ENCODE measurements at places on chromosomes 7 and 10.

GRCh38 chr10:123858077-123858681 lies 33.4 kb downstream of the CPXM2 start:
- peak; percentile 40 for DNase-seq

DNA sequence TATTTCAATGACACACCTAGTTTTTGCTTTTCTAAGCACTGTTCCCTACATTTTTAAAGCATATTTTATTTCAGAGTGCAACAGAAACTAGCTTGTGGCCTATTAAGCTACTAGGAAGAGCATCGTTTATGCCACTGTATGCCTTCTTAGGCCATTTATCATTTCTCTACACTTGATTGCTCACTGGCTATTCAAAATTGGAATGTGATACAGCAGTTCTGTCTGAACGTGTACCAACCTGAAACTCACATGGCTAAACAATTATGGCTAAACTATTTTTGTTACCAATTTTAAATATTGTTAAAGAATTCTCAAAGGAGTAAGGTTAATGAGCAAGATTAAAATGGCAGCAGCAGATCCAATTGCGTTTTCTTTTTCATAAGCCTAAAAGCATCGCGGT lies 105.2 kb downstream of the GSAP start:
- DNase-seq: no peak

DNA sequence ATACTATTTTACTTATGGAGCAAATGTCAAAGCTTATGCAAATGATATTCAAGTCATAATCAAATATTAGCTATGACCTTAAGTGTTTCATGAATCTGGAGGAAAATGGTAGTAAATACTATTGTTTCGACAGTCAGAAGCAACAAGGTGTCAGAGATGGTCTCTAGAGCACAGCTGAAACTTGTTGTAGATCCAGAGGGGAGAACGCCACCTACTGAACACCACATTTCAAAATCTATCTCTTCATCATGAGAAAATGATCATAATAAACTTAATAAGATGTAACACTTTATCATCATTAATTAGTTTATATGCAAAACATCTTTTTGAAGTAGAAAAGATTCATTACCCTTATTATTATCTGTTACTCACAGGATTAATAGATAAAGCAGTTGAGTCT lies 418.7 kb downstream of the GATA3 start:
- DNase-seq: no peak

DNA sequence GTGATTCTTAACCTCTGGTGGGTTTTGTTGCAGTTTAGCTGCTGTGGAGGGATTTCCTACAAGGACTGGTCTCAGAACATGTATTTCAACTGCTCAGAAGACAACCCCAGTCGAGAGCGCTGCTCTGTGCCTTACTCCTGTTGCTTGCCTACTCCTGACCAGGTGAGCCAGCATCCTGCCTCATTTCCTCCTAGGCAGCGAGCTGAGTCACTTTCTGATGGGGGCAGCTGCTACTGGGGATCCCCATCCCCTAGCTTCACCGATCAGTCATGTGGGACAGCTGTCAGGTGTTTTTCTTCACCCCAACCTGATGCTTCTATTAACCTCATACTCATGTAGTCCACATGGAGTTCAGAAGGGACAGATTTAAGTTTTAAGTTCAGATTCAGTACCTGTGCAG lies 21.7 kb upstream of the SMO start:
- DNase-seq: no peak

- no peak for DNase-seq
Measured at GRCh38 chr7:155809332-155809946, 2.8 kb downstream of the SHH start.

DNA sequence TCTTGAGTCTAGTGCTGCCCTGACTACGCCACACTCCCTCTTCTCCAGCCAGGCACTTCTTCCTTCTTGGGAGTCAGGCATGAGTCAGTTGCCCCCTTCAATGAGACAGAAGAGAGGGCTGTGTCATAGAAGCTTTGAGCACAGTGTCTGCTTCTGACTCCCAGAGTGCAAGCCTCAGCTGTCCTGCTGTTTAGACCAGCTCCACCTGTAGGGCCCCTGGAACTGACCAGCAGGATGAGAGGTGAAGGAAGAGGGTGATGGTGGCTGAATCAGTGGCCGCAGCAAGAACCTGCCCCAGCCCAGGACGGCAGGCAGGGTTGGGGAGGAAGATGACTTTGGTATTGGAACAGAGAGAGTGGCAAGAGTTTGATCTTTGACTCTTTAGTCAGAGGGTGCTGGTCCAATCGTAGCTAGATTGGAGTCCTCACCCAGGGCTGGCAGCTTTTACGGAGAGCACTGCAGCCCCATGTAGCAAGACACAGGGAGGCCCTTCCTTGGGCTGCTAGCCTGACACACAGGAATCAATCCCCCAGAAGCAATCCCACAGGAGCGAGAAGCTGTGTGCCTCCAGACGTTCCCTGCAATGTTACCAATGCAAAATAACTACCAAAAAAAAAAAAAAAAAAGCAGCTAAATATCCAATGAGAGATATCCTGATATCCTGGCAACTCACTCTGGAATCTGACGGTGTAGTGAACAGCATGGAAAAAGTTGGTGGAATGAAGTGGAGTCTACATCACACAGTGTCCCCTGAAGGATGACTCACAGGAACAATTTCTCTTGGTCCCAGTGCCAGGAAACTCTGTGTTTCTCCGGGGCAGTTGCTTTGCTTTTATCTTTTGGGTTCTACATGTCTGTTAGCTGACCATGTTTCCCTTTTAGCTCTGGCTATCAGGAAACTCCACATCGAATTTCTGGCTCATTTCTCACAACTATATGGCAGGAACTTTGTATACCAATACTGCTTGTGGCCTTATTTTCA lies 6.9 kb downstream of the C10orf62 start:
- no peak for DNase-seq

- no peak for DNase-seq
Measured at GRCh38 chr7:88127637-88128290, 92.1 kb downstream of the SRI start.

DNA sequence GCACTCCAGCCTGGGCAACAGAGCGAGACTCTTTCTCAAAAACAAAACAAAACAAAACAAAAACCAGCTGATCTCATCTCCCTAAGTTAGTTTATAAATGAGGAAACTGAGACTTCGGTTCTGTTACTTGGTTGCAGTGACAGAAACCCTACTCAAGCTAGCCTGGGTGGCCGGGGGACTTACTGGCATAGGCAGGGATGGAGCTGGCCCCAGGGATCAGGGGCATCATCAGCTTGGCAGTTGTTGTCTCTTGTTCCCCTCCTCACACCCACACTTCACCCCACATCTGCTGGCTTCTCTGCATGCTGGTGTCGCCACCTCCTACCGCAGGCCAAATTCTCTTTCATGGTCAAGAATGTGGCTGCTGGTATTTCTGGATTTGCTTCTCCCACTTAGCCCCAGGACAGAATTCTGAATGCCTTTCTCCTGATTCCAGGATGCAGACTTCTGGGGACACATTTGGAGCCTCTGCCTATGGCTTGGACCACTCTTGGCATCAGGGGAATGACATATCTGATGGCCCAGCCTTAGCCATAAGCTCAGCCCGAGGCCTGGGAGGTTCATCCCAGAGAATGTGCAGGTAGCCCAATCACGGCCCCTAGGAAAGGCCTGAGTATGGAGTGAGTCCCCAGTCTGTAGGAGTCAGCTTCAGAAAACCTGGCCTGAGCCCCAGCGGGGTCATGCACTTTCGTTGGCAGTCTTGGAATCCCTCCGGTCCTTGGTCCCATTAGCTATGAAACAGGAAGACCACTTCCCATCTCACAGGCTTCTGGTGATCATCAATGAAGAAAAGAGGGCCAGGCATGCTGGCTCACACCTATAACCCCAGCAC lies 41.6 kb upstream of the CTBP2 start:
- no peak for DNase-seq

- no peak for DNase-seq
Measured at GRCh38 chr10:112991888-112992491, 41.9 kb downstream of the TCF7L2 start.

DNA sequence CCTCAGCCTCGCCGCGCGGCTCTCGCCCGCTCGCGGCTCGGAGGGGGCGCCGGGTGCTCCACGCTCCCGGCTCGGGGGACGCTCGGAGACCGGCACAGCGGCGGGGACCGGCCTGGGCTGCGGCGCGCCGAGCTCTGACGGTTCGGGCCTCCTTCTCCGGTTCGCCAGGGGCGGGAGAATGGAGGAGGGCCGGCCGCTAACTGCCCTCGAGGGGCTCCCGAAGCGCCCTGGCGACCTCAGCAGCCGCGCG lies 232 bp upstream of the GRID1 start:
- no peak for DNase-seq

GRCh38 chr7:3439333-3440030 lies 138.4 kb downstream of the SDK1 start:
- DNase-seq: no peak

- no peak for DNase-seq
Measured at GRCh38 chr10:86221442-86222335, 144.9 kb downstream of the GRID1 start.

DNA sequence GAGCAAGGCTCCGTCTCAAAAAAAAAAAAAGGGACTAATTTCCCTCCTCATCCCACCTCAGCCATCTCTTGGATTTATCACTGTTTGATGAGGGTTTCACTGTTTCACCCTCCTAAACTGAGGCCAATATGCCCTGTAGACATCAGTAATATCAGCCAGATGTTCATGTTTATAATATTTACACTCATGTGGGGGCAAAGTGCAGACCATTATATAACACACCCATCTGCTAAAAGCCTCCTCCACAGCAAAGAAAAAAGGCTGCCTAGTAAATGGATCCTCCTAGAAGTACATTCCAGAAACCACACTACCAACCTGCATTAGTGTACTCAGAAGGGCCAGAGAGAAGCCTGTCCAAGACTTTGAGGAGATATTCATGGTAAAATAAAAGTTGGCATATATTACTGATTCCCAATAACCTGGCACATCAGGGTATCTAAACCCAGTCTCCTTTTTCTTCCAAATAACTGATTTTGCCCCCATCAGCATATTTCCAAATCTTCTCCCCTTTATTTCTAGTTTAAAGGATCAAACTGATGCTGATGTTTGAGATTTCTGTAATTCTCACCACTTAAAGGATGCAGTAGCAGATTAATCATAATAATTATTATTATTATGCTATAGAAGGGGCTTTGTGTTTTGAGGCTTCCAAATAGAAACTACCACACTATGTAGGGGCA lies 55.1 kb downstream of the LGI1 start:
- DNase-seq: no peak

GRCh38 chr7:90727412-90727811 lies 131.3 kb downstream of the CDK14 start:
- DNase-seq: no peak

GRCh38 chr10:102233997-102234396 lies 7.3 kb downstream of the PITX3 start:
- no peak for DNase-seq

DNA sequence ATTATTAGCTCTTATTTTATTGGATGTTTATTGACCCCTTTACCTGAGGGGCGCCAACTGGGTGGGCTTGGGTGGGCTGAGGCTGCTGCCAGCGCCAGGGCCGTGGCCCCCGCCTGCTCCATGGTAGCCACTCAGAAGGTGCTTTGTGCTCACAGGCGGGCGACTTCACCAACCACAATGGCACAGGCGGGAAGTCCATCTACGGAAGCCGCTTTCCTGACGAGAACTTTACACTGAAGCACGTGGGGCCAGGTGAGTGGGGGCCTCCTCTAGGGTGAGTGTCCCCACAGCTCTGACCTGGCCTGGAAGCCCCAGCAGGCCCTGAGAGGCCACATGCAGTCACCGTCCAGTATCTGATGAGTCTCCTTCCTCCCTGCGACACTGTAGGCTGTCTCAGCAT lies 4.1 kb downstream of the PPIF start:
- no peak for DNase-seq

- no peak for DNase-seq
Measured at GRCh38 chr7:151087245-151088018, 1.2 kb downstream of the AGAP3 start.

GRCh38 chr7:131943211-131943610 lies 386.8 kb upstream of the PODXL start:
- DNase-seq: no peak

DNA sequence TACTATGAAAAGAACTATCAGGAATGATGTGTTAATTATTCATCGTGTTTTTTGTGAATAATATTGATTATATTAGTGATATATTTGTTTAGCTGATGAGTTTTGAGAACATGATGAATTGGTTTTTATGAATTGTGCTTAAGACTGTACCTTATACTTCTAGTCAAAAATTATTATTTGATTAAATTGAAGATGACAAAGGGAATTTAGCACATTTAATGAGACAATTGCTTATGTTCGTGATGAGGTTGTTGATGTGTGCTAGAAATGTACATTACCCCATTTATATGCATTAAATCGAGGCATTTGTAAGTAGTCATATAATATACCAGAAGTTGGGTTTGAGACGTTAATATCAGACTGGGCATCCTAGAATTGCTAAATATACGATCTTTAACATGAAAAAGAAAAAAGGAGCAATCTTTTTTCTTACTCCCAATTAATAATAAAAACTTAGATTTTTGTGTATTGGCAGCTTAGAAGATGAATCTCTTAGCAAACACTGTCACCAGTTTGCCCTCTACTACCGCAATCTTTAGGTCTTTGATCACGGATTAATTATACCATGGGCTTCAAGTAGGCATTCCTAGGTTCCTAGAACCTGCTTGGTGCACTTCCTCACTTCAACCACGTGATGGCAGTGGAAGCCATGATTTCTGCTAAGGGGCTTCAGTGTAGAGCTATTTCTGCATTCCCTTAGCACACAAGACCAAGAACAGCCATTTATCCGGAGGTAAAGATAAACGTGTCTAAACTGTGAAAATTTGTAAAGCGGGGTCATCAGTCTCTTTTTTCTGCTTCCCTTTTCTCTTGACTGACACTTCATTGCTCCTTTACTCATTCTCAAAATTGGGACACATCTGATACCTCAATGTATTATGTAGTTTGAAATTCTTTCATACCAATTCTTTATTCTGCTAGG lies 1.6 kb downstream of the KLHDC10 start:
- peak; percentile 73 for DNase-seq

GRCh38 chr10:125068406-125068805 lies 92.0 kb downstream of the CTBP2 start:
- no peak for DNase-seq

GRCh38 chr7:49320083-49320482 lies 395.7 kb downstream of the CDC14C start:
- no peak for DNase-seq

DNA sequence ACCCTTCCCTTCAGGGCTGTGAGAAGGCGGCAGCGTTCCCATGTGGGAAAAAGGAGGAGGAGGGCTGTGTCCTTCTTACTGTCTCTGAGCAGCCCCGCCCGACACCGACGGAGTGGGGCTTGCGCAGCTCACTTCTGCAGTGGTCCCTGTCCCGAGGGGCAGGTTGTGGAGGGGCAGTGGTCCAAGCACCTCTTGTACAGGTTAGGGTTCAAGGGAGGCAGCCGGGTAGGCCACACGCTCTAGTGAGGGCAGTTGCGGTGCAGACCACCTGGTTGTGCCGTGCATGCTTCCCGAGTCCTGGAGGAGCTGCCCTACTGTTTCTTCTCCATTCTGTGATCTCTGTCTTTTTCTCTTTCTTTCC lies 32.8 kb downstream of the AGAP3 start:
- DNase-seq: no peak

All from DMS153 (cell line).